ENCODE measurements at places on chromosomes 1 and 21.
A peak's percentile ranks its signal among the peaks of the same experiment; 100 is the strongest.

DNA sequence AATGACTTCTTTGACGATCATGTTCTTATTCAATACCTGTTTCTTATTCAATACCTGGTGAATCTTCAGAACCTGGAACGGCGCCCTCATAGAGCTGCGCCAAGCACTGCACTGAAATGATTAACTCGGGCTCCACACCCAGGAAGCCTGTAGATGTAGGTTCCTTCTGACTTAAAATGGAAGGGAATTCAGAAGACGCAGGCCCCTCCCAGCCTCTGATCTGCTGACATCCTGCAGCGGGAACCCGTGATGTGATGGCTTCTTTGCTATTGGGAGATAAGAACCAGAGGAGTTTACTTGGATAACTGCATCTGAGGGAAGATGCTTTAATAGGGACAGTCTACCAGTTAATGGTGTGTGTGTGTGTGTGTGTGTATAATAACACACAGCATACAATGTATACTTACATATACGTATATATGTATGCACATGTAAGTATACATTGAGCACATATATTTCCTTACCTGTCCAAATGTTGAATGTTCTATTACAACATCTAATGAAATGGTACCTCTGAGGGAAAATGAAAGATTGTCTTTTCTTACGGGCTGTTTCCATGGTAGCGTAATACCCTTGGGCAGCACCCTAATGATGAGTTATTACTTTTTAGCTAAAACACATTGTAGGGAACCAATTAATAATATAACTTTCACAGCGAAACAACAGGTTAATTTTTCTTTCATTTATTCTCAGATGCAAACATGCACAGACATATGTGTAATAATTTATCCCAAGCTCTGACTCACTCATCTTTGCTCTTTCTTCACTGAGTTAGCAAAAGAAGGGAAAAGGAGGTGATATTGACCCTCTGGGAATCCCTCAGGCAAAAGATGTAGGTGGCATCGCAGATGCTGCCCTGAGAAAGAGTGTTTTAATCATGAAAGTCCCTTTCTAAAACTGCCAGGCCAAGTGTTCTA lies 379.8 kb downstream of the SIPA1L2 start:
- DNase-seq: no peak

- DNase-seq: no peak
These were observed 8.7 kb downstream of the SDHB start for GRCh38 chr1:17045150-17045549.

DNA sequence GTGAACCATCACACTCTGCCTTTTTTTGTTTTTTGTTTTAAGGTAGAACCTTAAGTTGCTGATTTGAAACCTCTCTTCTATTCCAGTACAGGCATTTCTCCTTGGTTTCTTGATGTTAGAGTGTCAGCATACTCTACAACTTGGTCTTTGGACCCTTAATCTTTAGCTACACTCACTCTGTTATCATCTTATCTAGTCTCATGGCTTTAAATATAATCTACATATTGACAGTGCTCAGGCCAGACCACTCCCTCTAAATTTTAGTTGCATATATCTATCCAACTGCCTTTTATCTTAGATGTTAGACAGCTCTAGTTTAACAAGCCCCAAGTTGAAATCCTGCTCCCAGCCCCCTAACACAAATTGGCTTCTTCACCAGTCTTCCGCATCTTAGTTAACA lies 22.1 kb downstream of the NME7 start:
- no peak for DNase-seq

DNA sequence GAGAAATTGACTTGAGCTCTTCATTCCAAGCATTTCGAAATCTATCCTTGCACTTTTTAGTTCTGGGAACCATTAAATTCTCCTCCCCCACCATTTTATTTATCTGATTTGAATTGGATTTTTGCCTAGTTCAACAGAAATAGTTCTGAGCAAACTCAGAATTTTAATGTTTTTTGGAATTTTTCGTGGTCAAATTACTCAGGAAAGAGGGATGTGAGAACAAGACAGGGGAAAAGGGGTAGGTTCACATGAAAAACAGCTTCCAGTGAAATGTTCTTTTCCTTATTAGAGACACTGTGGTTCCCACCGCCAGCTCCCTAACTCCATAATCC lies 5.7 kb upstream of the ZNF697 start:
- no peak for DNase-seq

GRCh38 chr1:162185314-162186025 lies 116.0 kb downstream of the NOS1AP start:
- DNase-seq: no peak

DNA sequence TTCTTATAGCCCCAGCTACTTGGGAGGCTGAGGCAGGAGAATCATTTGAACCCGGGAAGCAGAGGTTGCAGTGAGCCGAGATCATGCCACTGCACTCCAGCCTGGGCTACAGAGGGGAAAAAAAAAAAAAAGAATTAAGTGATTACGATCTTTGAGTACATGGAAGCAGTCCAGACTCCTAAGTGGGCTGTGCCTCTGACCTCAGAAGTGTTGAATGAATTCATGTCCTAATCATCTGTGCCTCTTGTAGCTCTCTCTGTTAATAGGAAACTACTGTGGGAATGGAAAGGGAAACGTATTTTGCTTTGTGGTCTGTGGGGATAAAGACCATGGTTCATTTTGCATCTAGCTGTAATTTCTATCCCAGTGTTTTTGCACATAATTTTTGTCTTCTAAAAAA lies 8.4 kb upstream of the IVNS1ABP start:
- DNase-seq: no peak

DNA sequence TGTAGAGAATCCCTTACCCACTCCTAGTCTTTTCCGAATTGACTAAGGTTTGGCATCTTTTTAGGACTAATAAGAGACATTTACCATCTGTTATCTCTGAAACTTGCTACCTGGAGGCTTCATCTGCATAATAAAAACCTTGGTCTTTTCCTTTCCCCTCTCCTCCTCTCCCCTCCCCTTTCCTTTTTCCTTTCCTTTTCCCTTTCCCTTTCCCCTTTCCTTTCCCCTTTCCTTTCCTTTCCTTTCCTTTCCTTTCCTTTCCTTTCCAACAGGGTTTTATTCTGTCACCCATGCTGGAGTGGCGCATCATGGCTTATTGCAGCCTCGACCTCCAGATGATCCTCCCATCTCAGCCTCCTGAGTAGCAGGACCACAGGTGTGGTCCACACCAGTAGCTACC lies 195.7 kb downstream of the RYR2 start:
- DNase-seq: no peak

DNA sequence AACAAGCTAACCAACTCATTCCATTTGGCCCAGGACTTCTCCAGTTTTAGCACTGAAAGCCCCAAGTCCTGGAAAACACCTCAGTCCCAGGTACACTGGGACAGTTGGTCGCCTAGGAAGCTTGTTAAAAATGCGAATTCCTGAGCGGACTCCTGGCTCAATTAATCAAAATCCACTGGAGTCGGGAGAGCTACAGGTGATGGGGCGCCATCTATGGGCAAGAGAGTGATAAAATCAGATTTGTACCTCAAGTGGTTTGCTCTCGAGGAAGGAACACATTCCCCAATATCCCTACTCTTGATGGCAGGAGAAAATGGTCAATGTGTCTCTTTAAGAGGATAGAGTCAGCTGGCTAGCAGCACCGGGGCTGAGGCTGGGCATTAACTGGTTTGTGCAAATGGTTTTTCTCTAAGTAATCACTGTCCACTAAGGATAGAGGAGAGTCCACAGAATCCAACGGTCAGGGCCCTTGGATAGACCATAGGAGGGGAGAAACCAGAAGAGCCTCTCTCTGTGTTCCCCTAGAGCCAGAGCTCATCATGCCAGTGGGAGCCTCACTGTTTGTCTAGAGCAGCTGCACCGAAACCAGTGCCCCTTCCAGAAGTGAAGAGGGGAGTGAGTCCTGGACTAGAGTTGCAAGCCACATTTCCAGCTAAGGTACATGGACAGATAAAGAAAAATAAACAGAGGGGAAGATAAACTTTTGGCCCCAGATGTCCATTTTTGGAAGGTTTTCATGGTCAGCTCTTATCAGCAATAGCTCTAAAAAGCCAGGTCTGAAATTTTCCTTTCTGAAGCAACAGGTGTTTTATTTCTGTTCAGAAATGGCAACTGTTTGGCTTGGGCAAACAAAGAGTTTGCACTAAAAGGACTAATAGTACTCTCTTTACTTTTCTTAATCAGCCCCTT lies 148.5 kb downstream of the TENT5C start:
- DNase-seq: peak; percentile 67

GRCh38 chr1:187409341-187409740 lies 580.6 kb downstream of the PLA2G4A start:
- no peak for DNase-seq

DNA sequence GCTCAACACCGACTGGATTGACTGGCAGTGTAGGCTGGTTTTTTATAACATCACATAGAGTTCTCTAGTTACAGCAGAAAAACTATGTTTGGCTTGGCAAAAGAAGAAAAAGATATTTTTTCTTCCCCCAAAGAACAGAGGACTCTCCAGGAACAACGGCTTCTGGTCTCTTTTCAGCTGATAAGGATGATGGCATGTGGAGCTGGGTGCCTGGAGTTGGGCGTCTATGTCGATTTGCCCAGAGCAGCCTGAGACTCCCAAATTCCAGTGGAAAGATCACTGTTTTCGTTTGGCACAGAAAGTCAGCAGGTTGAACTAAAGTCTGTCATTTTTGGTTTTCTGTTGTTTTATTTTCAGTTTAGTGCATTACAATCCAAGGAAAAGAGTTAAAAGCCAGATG lies 91.1 kb downstream of the SMYD2 start:
- DNase-seq: no peak

GRCh38 chr1:210647406-210648333 lies 319.0 kb downstream of the HHAT start:
- DNase-seq: no peak

DNA sequence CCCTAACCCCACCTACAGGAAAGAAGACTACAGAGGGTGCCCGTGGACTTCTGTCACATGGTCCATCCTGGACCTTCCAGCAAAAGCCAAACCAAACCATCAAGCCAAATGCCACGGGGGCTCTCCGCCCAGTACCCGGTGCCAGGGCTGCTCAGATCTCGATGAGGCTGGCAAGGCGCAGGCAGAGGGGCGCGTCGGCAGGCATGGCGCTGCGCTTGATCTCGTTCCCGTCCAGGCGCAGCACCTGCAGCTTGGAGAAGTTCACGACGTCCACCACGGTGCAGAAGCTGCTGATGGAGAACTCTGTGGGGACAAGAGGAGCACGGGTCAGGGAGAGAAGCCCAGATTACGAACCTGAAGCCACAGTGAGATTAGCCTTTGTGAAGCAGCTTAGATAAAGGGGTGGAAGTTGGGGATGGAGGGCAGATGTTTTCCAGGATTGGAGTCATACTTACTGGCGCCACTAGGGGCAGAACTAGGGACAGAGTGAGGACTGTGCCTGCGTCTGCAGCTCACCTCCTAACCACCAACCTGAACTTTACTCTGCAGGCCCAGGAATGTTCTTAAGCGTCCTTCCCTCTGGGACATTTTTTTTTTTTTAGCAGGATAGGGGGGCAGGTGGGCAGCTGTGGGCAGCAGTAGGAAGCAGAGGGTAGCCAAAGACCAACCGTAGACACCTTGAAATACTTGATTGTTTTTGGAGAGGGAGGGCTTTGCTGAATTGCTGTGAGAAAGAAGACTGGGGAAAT lies 8.6 kb downstream of the FMOD start:
- peak; percentile 38 for DNase-seq

- no peak for DNase-seq
These were observed 15.7 kb upstream of the HDAC1 start for GRCh38 chr1:32276032-32276782.

- DNase-seq: peak; percentile 98
These were observed 27.1 kb downstream of the SNAP47 start for GRCh38 chr1:227762231-227762911.

- DNase-seq: no peak
These were observed 17.6 kb downstream of the CRB1 start for GRCh38 chr1:197285526-197286205.

- DNase-seq: peak; percentile 62
These were observed 744 bp upstream of the DDX20 start for GRCh38 chr1:111754984-111755330.

DNA sequence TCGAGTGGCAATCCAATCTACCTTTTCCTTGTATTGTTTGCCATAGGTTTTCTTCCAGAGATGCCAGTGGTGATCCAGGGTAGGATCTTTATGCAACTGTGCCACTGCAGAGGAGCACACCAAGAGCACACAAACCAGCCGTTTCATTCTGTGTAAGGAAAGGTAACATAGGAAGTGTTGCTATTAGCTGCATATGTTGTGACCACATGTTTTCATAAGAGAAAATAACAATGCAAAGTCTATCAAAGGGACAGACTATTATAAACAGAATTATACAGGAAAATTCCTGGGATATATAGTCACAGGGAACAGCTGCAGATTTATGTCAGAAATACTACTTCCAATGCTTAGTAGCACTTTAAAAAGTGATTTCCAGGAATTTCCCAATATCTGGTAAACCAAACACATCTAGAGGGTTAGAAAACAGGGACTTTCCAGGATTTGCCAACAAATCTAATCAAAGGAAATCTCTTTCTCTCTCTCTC lies 919 bp downstream of the CTSS start:
- DNase-seq: no peak

- DNase-seq: no peak
These were observed 146.1 kb downstream of the SPATA46 start for GRCh38 chr1:162230517-162230916.

GRCh38 chr1:15963968-15964648 lies 11.8 kb downstream of the ZBTB17 start:
- DNase-seq: no peak

GRCh38 chr1:221667504-221667903 lies 74.4 kb downstream of the DUSP10 start:
- no peak for DNase-seq

GRCh38 chr1:93909146-93910050 lies at the start of gene GCLM:
GCLM (minus strand) TSS chr1:93909430; CDS start chr1:93909163, 267 bp downstream.
- DNase-seq: peak; percentile 93

GRCh38 chr21:44996501-44996921 lies 56.7 kb downstream of the SLX9 start:
- DNase-seq: no peak

- DNase-seq: no peak
These were observed 302.8 kb upstream of the ADAMTS5 start for GRCh38 chr21:27269644-27270043.

- no peak for DNase-seq
These were observed 10.1 kb downstream of the ZZZ3 start for GRCh38 chr1:77672374-77672773.

- no peak for DNase-seq
These were observed 16.1 kb downstream of the PRR9 start for GRCh38 chr1:153233448-153233847.

DNA sequence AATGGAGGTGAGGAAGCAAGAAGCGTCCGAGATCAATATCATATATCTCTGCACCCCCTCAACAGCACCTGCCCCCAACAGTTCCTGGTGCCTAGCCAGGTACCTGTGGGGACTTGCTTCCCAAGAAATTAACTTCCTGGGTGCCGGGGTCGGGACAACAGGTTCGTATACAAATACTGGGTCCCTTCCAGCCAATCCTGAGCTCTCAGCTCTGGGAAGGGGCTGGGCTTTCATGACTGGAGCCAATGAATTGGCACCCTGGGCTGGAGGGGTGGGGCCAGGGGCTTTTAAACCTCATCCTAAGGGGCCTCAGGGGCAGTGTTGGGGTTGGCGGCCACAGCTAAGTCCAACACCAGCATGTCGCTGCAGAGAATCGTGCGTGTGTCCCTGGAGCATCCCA lies at the start of gene PADI3:
Gene PADI3, plus strand, starts transcription at position 318 of the 400 bp plus-strand sequence. Its CDS starts 40 bp downstream, at position 358.
- DNase-seq: no peak

Data from NCI-H345 (cell line).